ENCODE measurements at places on chromosomes 3 and 15. TPM values are rescaled to one million over a fixed set of nuclear protein-coding genes. Genes with fewer than 3 reads are reported as not detected.

- DNase-seq: no peak
Measured at GRCh38 chr3:151890721-151891141, 17.3 kb downstream of the SUCNR1 start.

The SNRPN gene
- 98.8 TPM for total RNA-seq

GRCh38 chr3:55330756-55331155 lies 156.3 kb downstream of the WNT5A start:
- DNase-seq: no peak

The ECT2 gene
- total RNA-seq: 39.0 TPM

- DNase-seq: no peak
Measured at GRCh38 chr3:11532931-11533391, 110.8 kb downstream of the VGLL4 start.

DNA sequence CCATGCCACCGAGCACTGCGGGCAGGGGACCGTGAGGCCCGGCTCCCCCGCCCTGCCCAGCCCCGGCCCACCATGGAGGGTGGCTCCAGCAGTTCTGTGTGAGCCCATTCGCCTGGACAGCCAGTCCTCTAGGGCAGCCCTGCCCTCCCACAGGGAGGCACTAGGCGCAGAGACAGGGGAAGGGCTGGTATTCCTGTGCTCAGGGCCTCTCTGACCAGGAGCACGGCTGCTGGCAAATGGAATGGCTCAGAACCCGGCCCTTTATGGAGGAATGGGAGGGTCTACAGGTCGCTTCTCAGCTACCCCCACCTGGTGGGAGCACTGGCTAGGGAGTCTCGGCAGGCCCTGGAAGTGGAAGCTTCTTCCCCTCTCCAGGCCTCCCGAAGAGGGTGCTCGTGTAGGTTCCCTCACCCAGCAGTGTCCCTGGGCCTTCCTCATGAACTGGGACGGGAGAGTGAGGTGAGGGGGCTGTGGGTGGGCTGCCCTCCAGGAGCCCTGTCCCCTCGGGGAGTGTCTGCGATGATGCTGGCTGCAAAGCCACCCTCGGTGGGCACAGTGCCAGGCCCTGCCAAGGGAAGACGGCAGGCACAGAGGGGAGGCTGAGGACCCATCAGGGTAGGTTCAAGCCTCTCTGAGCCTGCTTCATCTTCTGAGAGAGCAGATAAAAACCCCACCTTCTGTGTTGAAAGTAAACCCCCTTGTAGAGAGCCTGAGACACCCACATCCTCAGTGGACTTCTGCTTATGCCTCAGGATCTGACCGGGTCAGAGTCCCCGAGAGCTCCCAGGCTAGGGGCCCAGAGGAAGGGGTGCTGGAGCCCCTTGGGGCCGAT lies 1.5 kb downstream of the MELTF start:
- no peak for DNase-seq

The FSD2 gene
- 1.2 TPM for total RNA-seq

DNA sequence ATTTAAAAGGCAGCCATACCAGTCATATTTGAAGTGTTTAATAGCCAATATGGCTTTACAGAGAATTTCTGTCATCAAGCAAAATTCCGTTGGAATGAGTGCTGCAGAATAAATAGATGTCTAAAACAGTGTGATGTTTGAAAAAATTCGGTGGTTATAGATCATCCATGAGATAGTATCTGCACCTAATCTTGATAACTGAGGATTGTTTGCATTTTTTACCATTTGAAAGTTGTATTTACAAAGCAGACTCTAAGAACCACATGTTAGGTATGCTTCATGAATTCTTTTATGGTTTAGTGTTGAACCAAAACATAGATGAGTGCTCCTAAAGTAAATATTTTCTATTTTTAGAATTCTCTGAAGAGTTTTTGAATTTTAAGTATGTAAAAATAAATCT lies 476.1 kb downstream of the NAALADL2 start:
- no peak for DNase-seq

The SKOR1 gene
- total RNA-seq: 0.21 TPM

GRCh38 chr3:47688488-47688887 lies 93.2 kb downstream of the SMARCC1 start:
- DNase-seq: no peak

The ACTRT3 gene
- 3.3 TPM for total RNA-seq

DNA sequence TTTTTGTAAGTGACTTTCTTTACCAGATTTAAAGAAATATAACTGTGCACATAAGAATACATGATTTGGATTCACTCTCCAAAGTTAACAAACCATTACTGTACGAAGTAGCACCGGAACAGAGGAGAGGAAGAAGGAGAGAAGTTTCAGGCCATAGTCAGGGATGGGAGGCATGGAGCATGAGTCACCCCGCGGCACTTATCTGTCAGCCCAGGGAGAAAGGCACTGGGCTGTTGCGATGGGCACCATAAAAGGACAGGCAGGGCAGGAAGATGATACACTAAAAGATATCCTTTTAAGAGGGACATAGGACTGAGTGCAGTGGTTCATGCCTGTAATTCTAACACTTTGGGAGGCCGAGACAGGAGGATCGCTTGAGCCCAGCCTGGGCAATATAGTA lies 37.0 kb downstream of the TTC23 start:
- no peak for DNase-seq

DNA sequence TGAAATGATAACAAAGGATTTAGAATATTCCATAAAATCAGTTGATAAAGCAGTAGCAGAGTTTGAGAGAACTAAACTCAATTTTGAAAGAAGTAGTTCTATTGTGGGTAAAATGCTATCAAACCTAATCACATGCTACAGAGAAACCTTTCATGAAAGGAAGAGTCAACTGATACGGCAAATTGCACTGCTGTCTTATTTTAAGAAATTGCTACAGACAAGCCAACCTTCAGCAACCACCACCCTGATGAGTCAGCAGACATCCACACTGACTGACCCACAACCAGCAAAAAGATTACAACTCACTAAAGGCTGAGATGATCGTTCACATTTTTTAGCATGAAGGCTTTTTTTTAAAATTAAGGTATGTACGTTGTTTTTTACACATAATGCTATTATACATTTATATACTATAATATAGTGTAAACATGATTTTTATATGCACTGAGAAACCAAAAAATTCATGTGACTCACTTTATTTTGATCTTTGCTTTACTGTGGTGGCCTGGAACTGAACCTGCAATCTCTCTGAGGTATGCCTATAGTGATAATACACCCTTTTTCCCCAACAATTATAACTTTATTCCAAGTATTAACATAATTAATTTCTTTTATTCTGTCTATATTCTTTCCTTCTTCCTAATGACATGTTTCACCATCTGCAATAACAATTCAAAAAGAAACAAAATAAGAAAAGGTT lies 109.9 kb downstream of the TBC1D5 start:
- DNase-seq: no peak

The P3H2 gene
- 12.7 TPM for total RNA-seq

GRCh38 chr15:60477916-60478565 lies 901 bp downstream of the ICE2 start:
- DNase-seq: peak; percentile 26

DNA sequence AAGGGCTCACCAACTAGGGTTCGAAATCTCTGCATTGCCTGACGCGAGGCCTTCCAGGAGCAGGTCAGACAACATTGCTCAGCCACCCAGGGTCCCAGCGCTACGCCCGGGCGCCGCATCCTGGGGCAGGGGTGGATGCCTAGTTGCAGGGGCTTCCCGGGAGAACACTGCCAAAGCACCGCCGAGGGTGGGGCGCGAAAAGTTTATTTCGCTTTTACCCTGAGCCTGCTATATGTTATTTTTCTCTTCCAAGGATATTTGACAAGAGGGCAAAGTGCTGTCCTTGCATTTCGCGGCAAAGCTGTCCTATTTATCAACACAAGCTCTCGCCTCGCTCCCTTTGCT lies 549 bp upstream of the SOX14 start:
- no peak for DNase-seq

- DNase-seq: no peak
Measured at GRCh38 chr3:101847328-101847727, 2.0 kb upstream of the NFKBIZ start.

GRCh38 chr3:45362758-45363157 lies 25.6 kb upstream of the LARS2 start:
- DNase-seq: no peak

The HCLS1 gene
- total RNA-seq: 11.6 TPM

DNA sequence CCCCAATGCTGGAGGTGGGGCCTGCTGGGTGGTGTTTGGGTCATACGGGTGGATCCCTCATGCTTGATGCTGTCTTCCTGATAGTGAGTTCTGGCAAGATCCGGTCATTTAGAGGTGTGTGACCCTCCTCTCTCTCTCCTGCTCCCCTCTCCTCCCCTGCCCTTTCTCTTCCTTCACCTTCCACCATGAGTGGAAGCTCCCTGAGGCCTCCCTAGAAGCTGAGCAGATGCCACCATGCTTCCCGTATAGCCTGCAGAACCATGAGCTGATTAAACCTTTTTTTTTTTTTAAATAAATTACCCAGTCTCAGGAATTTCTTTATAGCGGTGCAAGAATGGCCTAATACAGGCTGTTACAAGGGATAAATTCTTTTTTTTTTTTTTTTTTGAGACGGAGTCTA lies 36.3 kb upstream of the IQSEC1 start:
- DNase-seq: no peak

GRCh38 chr3:54067055-54067698 lies 55.2 kb upstream of the CACNA2D3 start:
- DNase-seq: no peak

DNA sequence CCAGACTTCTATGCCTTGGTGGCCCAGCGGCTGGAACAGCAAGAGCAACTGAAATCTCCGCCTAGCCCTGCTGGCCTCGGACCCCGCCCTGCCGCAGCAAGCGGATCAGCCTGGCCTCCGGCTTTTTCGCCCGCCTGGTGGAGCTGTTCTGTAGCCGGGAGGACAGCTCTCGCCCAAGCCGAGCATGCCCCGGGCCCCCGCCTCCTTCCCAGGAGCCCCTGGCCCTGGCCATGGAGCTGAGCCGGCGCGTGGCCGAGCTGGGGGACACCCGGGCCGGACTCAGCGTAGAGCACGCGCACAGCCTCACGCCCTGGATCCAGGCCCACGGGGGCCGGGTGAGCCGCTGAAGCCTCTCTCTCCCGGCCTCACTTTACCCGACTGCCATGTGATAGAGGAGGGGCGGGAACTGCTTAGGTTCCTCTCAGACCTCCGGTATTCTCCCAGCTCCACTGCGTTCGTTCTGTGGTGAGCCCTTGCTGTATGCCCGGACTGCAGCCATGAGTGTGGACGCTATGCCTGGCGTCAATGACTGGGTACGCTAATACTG lies 24.1 kb upstream of the MRPL3 start:
- DNase-seq: no peak

The ZMYND10 gene
- 1.2 TPM for total RNA-seq

DNA sequence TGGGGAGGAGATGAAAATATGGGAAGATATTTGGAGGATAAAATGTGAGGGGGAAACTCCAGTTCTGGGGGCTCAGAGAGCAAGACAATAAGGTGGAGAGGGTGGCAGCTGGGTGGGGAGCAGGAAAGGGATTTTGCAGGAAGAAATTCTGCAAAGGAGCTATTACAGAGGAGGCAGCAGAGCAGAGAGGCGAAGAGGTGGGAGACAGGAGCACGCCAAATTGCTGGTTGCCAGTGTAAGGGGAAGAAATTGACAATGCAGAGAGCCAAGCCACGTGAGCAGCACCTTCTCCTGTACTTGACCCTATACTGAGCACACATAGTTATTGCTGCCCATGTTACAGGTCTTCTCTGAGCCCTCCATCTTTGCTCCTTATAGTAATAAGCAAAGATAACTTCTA lies 190.3 kb upstream of the ONECUT1 start:
- no peak for DNase-seq

GRCh38 chr15:41856716-41857115 lies 18.1 kb downstream of the PLA2G4B start:
- no peak for DNase-seq

The C15orf40 gene
- 15.7 TPM for total RNA-seq

GRCh38 chr3:48938156-48938555 lies 19.5 kb downstream of the ARIH2 start:
- no peak for DNase-seq

GRCh38 chr3:69751074-69751476 lies 11.8 kb downstream of the MITF start:
- DNase-seq: no peak

GRCh38 chr3:182920515-182921084 lies 59.7 kb downstream of the DCUN1D1 start:
- DNase-seq: no peak

DNA sequence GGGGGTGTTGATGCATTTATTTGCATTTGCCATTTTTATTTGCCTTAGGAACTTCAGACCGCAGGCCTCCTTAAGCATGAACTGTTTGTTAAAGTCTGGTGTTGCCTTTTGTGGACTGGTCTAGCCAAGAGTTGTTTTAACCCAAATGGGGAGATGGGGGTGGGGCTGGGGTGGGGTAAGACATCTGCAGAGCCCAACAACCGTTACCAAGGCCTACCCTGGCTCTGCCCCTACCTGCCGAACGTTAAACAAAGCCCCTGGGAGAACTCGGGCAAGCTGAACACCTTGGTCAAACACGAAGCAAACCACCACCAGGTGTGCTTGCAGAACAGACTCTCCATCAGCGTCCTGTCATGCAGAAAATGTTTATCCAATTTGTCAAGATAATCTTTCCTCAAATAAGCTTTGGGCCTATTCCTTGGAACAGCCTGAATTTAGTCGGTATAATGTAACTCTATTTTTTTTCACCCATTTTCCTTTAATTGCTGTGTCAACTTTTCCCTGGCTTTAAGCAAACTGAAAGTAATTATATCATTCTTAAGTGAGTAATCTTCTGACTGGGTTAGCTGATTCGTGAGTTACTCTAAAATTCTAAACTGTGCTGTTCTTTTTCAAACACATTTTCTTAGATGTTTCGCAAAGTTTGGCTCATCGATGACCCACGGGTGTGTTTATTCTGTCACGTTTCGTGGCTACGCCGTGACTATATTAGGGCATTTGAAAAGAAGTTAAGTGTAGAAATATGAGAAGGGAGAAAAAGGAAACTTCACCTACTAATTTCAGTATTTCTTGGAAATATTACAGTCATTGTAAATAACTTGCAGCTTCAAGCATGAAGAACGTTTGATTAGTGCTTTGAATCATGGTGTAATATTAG lies 127.6 kb downstream of the SOX2 start:
- no peak for DNase-seq

Measured in urinary bladder (tissue), 4 donors.